ENCODE measurements at places on chromosomes 1 and 21.

DNA sequence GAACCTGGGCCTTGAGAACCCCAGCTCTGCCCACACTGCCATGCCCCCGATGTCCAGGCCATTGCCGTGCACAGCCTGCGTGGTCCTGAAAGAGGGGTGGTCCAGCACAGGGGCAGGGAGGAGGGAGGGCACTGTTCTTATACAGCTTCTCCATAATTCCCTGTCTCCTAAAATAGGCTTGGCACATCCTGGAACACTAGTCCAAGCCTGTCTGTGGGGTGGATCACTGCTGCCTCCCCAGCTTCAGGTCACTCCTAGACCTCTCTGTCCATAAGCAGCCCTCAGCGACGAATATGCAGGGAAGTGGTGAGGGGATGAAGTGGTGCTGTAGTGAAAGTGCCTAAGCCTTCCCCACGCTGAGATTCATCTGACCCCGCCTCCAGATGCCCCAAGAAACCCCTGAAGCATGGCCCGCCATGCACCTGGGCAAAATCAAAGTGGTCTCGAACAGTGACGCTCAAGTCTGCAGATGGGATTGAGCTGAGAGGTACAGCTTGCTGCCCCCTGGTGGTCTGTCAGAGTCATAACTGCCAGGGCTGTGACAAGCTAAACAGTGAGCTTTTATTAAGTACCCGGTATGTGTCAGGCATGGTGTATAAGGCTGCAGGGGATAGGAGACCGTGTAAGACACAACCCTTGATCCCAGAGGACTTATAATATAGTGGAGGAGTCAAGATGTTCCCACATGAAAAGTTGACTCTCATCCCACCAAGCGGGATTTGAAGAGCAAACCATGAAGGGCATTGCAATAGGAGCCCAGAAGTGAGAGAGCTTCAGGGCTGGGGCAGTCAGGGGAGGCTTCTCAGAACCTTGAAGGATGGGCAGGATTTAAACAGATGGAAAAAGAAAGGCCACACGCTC, 66.6 kb downstream of the FAM163A start:
- peak; percentile 58 for DNase-seq

DNA sequence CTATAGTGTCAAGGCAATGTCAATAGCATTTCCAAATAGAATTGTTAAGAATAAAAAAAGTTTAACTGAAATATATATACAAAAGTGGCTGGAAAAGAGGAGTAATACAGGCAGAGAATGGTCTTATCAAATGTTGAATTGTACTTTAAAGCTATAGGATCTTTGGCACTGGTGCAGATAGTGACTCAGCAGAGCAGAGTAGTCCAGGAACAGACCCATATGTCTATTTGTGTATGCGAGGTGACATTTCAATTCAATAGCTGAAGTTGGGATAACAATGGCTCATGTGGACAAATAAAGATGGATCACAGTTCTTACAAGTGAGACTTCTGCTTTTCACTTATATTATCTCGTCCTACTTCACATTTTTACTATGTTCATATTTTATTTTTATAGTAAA, 543.0 kb upstream of the B3GALT2 start:
- DNase-seq: peak; percentile 26

DNA sequence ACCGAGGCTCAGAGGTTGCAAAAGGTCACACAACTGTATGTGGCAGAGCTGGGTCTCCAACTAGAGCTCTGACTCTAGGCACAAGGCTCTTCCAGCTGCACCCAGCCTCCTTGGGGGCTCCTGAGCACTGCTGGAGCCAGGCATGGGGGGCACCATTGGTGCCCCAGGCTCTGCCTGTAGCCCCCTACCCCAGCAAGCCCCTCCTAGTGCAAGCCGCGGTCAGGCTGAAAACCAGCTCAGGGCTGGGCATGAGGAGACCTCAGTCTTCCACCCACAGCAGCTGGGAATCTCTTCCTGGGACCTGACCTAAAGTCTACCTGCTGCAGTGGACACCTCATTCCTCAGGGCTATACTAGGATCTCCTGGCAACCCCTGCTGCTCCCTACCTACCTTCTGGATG, 14.6 kb downstream of the TNNT2 start:
- no peak for DNase-seq

DNA sequence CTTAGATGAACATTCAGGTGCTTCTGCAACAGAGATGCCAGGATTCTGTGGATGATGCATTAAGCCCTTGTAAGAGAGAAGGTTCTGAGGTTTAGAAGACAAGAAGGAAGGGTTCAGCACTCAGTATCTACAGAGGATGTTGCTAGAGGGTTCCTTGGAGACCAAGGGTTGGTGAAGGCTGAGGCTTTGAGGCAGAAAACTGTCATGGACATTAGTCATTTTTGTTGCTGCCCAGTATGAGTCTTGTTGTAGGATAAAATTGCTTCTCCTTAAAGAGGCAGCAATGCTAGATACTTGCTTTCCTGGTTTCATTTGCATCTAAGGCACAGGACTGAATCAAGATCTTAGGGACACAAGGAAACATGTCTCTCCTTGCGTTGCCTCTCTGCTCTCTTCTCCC, 319.4 kb upstream of the NFIA start:
- DNase-seq: no peak

- no peak for DNase-seq
Measured at GRCh38 chr1:80593197-80593596, 1207.5 kb upstream of the ADGRL2 start.

DNA sequence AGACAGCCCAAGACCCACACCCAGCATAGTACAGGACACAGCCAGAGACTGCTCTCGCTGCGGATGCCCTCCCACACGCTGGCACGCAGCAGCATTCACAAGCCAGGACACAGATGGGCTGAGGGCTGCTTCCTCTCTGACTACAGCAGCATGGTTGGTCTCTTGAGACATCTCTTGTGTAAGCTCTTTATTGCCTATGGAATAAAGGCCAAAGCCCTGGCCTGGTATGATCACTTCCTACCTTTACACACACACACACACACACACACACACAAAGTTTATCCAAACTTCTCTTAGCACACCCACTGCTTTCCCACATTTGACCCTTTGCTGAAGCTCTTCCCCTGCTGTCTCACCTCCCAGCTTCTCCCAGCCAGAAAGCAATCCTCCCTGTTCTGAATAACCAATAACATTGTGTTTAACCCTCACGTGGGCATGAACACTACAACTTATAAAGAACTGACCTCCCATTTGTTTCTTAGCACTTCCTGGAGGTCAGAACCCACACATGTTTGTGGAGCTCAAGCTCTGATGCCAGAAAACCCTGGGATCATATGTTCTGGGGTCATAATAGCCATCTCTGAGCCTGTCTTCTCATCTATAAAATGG, 1.2 kb upstream of the LUZP1 start:
- peak; percentile 50 for DNase-seq

- DNase-seq: no peak
Measured at GRCh38 chr1:229158341-229158921, 112.5 kb upstream of the RAB4A start.

DNA sequence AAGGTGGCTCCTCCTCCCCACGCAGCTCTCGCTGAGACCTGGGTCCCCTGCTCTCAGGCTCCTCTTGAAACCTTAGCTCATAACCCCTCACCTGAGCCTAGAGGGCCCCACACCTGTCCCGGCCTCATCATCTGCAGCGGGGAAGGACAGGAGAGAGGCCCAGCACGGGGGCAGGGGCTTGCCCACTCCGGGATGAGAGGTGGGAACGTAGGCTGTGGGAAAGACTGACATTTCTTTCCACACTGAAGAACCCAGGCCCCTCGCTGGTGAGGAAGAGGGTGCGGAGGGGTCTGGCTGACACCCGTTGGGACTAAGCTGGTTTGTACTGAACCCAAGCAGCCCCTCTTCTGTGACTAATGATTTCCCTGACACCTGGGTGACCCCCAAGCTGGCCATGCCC, 14.0 kb upstream of the NES start:
- DNase-seq: no peak
